Lung (tissue), 17 donors: ENCODE measurements at places on chromosomes 4 and X. TPM values are rescaled to one million over a fixed set of nuclear protein-coding genes. Genes with fewer than 3 reads are reported as not detected.

- no peak for DNase-seq
Measured at GRCh38 chr4:56115898-56116297, 167.2 kb downstream of the CEP135 start.

Gene NPFFR2
- polyA plus RNA-seq: not detected

GRCh38 chrX:72245461-72246089, 6.7 kb upstream of the ERCC6L start:
- DNase-seq: peak; percentile 37

Gene PWWP3B
- 0.73 TPM for polyA plus RNA-seq

- no peak for DNase-seq
Measured at GRCh38 chr4:38133711-38134480, 173.7 kb downstream of the PTTG2 start.

Gene ADRA2C
- 2.2 TPM for polyA plus RNA-seq

Gene VCX2
- not detected for polyA plus RNA-seq
